GF-D8 (cell line): ENCODE measurements at places on chromosomes 5 and 9.

- DNase-seq, result no peak
These were observed 1302.7 kb downstream of the EFNA5 start for GRCh38 chr5:106368021-106368420.

- DNase-seq, result no peak
These were observed 4.5 kb downstream of the ROR2 start for GRCh38 chr9:91945277-91946085.

DNA sequence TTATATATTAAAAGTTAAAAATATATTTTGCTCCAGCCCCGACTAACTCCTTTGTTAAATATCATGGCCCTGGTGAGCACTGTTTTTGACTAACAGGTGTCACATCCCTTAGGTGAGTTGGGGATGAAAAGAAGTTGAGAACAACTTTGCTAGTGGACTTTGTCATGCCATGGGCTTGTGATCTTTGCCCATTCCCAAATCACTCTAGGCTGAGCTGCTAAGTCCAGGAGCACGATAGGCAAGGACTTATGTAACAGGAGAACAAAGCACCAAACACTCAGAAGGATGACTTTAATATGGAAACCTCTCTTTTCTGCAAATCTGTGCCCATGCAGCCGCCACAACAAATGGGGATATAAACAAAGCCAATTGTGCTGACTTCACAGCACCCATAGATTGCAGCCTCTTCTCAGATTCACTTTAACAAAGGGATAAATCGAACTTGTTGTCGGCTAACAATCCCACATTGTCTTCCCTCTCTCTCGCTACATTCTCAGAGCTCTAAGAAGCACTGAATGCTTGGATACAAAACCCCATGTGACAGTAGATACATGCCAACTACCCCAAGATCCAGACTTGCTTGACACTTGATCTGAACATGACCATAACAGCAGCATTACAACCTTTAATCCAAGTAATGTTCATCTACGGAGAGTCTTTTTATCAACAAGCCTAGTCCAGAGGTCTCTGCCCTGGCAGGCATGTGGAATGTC, 86.8 kb upstream of the CD180 start:
- no peak for DNase-seq

DNA sequence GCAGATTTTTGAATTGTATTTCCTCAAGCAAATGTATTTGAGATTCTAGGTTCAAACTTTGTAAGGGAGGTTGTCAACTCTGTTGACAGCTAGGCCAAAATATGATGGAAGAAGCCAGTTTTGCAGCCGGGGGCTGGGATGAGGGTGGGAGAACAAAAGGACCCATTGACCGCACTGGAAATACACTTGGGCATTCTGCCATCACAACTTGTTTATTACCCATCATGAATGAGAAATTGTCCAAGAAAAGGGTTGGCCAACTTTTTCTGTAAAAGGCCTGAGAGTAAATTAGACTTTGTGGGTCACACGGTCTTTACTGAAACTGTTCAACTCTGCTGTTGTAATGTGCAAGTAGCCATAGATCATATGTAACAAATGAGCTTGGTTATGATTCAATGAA, 221.3 kb upstream of the KLF9 start:
- DNase-seq, result no peak

DNA sequence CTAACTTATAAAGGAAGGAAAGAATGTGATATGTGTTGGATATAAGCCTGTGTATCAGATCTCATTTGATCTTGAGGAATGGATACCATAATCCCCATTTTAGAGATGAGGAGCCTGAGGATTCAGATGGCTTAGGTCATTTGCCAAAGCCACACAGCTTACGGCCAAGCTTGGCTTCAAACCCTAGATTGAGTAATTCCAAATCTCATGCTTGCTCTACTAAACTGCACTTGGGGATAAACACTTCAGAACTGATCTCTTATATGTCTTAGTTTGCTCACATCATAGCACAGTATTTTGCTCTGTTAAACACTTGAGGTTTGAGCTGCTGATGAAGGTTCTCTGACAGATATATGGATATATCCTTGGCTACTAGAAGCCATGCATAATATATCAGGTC, 504.4 kb downstream of the NTRK2 start:
- no peak for DNase-seq

DNA sequence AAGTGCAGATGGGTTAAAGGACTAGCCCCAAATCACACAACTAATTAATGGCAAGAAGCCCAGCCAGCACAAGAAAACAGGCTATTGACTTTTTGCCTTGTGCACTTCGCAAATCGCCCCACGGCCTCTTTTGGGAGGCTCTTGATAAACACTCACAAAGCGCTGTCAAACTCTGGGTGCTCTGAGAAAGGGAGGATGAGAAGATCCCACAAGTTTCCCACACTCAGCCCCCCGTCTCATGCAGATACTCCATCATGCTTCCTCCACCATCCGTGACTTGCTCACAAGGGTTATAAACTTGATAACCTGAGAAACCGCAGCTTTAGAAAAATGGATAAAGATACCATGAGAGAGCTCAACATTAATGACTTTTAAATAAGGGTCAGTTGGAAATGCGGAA, 219.7 kb downstream of the EBF1 start:
- no peak for DNase-seq

DNA sequence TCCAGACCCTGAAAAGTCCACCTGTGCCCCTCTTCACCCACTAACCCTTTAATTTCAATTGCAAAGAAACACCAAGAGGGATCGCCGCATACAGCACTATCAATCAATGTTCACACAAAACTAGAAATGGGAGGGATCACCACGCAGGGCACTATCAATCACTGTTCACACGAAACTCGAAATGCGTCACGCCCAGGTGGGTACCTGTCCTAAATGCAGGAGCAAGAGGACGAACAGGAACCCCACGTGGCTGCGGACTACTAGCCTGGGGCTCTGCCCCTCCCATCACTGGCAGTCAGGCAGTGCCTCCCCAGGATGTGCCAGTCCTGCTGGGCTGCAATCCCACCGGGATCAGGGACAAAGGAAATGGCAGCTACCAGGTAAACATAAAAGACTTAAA, 28.2 kb downstream of the RASGEF1C start:
- DNase-seq, result no peak

- no peak for DNase-seq
These were observed 155.4 kb upstream of the MAP3K1 start for GRCh38 chr5:56659971-56660370.

DNA sequence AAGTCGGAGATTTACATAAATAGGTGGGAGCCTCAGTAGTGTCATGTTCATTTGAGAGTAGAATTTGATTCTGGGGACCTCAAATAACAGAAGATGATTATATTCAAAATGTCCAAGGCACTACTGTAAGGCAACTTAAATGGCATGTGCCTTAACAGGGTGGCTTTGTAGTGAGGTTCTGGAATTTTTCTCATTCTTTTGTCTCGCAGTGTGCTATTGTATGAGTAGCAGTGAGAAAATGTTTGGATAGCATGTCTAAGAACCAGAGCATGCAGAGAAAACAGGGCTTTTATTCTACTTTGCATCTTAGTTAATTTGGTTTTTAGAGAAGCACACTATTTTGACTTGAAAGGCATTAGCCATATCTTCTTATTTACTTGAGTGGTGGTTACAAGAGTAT, 25.0 kb downstream of the MAST4 start:
- no peak for DNase-seq

- DNase-seq, result no peak
These were observed 305.4 kb upstream of the IRX2 start for GRCh38 chr5:3056866-3057265.

DNA sequence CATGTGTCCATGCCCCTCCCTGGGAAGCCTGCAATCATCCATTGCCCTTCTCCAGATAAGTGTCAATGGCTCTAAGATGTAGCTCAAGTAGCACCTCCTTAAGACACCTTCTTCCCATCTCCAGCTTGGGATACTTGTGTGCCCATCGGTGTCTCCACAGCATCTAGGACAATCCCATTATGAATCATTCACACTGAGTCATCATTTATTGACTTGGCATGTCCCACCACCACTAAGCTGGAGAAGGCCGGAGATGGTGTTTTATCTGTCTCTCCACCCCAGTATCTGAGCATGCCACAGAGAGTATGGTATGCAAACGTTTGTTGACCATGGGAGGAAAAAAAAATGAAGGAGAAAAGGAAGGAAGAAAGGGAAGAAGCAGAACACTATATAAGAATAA, 342.2 kb downstream of the TRIM32 start:
- no peak for DNase-seq

- DNase-seq, result no peak
These were observed 848 bp downstream of the RAD50 start for GRCh38 chr5:132557478-132558172.

- no peak for DNase-seq
These were observed 28.2 kb downstream of the AQP7 start for GRCh38 chr9:33374190-33374589.

DNA sequence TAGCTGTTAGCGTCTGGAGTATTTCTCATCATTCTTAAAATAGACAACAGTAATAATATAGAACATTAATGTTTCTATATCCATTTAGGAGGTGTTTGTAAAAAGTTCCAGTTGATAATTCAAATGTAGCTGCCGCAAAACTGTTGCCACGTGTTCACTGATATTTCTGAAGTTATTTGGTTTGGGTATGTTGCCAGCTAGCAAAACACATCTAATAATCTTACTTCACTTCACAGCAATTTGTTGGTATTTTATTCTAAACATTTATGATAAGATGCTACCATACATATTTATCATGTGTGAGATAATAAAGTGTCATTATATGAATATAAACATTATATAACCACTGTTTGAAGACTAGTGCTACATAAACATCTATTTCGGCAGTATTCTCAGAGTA, 101.6 kb downstream of the CDH12 start:
- no peak for DNase-seq

GRCh38 chr5:35884773-35885172, 28.1 kb downstream of the IL7R start:
- no peak for DNase-seq

DNA sequence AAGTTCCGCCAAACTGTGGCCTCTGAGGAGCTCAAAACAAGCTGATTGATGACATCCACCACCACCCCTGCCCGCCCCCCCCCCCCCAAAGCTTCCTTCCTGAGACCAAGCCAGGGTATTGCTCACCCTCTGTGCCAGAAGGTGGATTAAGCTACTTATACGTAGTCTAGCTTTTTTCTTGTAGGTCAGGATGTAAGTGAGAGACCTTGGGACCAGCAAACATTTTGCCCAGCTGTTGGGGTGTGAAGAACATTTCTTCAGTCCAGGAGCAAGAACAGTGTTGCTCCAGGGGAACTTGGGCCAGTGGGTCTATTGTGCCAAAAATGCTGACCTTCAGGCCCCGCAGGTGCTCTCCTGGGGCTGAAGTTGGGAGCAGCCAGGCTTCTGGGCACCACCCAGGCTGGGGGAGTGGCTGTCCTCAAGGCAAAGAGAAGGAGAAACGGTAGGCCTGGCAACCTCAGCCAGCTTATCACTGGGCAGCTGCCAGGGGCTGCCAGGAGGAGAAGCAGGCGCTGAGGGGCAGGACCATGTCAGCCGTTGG, 18.0 kb downstream of the NEURL1B start:
- no peak for DNase-seq

GRCh38 chr5:171961117-171961516, 45.3 kb downstream of the FBXW11 start:
- peak; percentile 2 for DNase-seq

DNA sequence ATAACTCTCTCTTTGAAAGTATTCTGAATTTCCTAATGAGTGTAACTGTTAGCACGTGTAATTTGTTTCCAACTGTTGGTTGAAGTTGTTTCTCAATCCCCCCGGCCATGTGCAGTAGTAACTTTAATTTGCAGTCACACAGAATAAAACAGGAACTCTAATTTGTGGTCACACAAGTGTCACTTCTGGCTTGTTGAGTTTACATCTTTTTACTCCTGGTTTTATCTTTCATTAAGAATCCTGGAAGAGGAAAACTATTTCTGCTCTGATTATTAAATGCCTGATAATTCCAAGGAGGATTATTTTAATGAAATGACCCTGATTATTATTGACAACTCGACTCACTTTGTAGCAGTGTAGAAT, 1.2 kb downstream of the SCAMP1 start:
- DNase-seq, result peak; percentile 44
